Suprapubic skin (tissue), 4 donors: ENCODE measurements at places on chromosomes 6 and 20.

DNA sequence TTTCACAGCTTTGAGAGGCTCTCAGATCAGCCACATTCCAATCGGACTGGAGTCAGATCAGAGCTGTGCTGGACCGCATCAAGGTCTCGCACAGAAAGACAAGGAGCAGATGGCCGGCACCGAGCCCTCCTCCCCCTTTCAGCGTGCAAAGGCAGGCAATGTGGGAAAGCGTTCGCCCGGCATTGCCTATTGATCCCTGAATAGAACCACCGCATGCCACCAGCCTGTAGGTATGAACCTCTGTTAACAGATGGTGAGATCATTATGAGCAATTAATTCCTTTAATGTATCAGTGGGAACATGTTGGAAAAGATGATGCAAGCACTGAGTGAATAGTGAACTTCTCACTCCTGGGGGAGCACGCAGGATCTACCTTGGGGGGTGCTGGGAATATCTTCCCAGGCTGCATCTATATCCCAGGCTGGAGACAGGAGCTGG is 117.5 kb upstream of the ID4 start:
- no peak for DNase-seq

DNA sequence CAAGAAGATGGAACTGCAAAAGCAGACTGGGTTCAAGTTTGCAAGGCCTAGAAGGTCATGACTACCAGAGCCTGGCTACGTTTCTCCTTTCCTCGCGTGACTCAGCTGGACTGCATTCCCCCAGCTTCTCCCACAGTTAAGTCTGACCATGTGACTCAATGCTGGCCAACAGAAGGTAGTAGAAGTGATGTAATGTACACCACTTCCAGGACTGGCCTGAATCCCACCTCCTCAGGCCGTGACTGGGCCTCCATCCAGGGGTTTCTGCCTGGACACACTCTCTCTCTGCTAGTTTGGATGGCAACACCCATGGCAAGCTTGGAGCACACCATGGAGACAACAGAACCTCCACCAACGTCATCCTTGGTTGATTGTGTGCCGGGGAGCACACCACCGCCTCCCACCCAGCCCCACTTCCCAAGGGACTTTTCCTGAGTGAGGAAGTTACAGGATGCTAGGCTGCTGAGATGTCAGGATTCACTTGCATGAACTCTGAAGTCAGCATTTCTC is 112.0 kb upstream of the CDYL start:
- DNase-seq, result peak; percentile 89

DNA sequence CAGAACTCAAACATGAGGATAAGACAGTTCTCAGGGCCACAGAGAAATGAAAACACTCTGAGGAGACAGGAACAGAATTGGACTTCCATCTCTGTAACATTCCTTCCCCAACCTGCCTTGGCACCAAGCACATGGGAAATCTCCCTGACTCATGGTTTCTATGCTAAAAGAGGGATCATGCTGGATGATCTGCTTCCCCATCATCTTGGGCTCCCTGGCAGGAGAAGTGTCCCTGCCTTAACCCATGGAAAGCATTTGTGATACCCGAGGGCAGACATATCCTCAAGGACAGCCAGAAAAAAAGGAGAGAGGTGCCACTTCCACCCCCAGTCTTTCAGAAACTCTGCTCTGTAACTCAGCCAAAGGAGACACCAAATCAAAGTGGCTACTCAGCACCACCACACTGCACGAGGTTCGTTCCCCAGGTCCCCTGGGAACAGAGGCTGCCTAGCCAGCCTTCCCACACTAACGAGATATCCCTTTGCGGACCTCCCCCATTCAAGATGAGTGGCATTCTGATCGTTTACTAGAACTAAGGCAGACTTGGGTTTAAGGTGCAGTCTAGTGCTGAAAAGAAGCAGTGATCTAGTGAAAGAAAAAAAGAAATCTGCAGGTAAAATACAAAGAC is 34.8 kb downstream of the BLOC1S5 start:
- no peak for DNase-seq

- no peak for DNase-seq
These were observed 443.0 kb downstream of the PLCB1 start for GRCh38 chr20:8575114-8575513.

DNA sequence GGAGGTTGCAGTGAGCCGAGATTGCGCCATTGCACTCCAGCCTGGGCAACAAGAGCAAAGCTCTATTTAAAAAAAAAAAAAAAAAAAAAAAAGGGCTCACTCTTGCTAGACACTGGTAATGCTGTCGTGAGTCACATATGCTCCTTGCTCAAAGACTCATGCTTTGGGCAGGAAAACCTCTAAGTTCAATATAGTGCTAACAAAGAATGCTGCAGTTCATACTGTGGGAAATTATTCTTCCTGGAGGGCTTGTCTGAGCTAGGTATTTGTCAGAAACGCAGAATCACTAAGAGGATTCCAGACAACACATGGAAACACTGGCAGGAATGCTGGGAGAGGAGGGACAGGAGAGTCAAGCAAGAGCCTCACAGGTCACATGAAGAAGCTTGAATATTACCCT is 2.3 kb upstream of the LYRM2 start:
- no peak for DNase-seq

- no peak for DNase-seq
These were observed 34.4 kb downstream of the HNF4A start for GRCh38 chr20:44389871-44390270.

- DNase-seq, result no peak
These were observed 25.1 kb downstream of the TRIM27 start for GRCh38 chr6:28898710-28898965.

- DNase-seq, result no peak
These were observed 61.2 kb downstream of the PPP1R14C start for GRCh38 chr6:150203871-150204545.

DNA sequence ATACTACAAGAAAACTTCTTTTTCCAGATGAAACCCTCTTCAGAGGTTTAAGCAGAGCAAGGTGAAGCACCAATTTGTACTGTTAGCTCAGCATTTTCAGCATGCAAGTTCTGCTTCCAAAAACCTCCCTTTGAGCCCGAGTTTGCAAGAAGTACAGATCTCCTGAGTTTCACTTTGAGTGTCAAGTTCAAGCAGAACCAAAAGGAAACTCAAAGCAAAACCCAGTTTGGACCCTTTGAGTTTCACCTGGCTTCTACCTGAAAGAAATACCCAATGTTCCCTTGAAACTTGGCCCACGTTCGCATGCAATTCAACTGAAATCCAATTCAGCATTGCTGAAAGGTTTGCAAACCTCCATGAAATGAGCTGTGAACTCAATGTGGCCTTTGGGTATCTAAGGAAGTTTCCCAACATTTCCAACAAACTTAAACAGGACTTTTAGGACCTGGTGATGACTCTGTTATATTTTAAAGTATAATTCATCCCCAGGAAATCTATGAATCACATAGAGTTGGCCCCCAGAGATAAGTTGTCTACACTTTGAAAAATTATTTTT is 62.9 kb upstream of the HBS1L start:
- no peak for DNase-seq

- no peak for DNase-seq
These were observed 55.2 kb upstream of the PREP start for GRCh38 chr6:105458084-105458483.

DNA sequence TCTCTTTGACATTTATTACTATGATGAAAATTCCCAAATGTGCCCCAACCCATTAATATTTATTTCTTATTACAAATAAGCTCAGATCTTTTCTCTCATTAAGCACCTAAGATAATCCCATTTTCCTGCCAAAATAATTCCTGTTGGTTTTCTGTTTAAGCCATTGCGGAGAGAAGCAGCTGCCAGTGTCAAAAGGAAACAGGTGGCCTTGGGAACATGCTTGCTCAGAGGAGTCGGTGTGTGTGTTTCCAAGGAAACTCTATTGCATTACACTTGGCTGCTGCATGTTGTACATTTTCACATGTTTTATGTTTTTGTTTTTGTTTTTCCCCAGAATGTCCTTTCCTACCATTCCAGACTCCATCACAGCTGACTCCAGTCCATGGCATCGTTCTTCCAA is 56.4 kb downstream of the CD24 start:
- DNase-seq, result no peak
